Activated T-cell treated with anti-CD3 and anti-CD28 coated beads for 24 hours (primary cell): ENCODE measurements at places on chromosomes 2 and 18.

GRCh38 chr2:189287982-189288521 lies 108.5 kb upstream of the COL5A2 start:
- no peak for DNase-seq

GRCh38 chr2:74416778-74417177 lies 4.6 kb downstream of the C2orf81 start:
- no peak for DNase-seq

- DNase-seq, result no peak
Measured at GRCh38 chr2:156464106-156464505, 27.9 kb downstream of the GPD2 start.

DNA sequence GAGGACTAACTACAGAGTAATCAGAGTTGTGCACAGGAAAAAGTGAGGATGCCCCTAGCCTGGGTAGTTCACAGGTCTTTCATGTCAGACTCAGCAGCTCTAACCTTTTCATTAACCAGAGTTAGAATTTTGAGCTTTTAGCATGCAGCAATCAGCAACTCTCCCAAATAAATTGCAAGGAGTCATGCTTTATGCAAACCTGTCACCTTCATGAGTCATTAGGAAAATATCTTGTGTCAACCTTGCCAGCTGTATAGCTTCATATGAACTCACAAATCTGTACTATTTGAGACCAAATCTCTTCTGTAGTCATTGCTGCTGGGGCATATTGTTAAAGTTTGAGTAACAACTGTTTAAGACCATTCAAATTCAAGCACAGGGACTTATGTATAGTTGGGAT lies 382.3 kb upstream of the NT5C1B start:
- no peak for DNase-seq

DNA sequence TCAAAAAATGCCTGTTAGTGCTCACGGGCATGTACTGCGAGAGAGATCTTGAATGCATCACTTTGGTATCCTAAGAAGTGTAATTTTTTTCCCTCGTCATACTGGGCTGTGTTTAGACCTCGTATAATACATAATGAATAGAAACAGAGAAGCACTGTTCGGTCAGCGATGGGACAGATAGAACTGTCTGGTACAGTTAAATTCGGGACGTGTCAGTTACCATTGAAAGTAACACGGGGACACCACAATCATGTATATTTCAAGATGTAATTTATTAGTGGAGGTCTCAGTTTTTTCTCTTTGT lies 1.8 kb downstream of the PKP4 start:
- no peak for DNase-seq

GRCh38 chr2:224934526-224935188 lies 107.6 kb downstream of the DOCK10 start:
- DNase-seq, result no peak

DNA sequence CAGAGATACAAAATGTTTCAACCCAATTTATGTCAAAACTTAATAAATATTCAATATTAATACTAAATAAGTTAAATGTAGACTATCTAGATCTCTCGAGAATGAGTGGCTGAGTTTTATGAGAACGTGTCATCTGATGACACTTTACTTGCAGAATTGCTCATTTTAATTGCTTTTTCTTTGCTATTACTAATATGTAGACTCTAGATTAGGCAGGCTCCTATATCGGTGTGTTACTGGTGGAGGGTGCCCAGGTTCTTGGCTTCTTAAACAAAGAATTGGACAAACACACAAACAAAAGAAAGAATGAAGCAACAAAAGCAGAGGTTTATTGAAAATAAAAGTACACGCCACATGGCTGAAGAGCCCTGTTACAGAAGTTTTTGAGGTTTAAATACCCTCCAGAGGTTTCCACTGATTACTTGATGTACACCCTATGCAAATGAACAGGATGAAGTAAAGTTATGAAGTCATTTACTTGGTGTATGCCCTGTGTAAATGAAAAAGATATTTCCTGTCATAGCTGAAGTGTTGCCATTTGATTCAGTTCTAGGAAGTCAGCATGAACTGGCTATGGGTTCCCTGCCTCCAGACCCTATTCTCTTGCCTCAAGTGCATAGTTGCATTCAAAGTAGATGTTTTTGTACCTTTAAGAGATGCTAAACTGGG lies 122.9 kb upstream of the ITGA4 start:
- no peak for DNase-seq

- no peak for DNase-seq
Measured at GRCh38 chr2:113894156-113894743, 4.4 kb downstream of the ACTR3 start.

DNA sequence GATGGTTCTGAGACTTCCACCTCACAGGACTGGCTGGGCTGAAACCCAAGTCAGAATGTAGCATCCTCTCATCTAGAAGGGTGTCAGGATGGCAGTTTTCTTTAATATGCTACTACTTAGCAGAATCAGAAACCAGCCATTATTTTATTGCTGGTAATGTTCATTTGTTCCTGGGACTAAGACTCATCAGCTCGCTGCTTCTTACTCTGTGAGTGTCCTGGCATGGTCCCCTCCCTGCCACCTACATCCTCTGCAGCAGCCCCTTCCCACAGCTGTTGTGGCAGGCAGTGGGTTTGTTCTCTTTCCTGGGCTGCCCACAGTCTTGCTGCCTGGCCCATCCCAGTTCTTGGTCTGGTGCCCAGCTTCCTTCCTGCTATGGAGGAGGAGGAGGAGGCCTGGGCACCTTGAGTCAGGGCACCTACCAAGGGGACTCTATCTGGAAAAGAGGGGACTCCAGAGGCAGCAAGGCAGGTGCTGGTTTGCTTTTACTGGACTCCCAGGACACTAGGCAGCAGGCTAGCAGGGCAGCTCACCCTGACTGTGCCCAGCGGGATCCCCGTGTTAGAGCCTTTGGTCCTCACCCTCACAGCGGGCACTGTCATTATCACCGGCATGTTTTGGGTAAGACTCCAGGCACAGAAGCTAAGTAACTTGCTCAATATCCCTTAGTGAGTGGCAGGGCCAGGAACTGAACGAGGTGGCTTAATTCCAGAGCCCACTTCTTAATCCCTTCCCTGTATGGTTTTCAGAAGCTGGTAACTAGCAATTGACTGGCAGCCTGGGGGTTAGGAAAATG lies 62.1 kb downstream of the LRRFIP1 start:
- DNase-seq, result no peak

GRCh38 chr2:186771850-186772463 lies 77.0 kb downstream of the ZSWIM2 start:
- DNase-seq, result no peak

GRCh38 chr2:70510313-70510712 lies 43.3 kb downstream of the TGFA start:
- DNase-seq, result no peak

DNA sequence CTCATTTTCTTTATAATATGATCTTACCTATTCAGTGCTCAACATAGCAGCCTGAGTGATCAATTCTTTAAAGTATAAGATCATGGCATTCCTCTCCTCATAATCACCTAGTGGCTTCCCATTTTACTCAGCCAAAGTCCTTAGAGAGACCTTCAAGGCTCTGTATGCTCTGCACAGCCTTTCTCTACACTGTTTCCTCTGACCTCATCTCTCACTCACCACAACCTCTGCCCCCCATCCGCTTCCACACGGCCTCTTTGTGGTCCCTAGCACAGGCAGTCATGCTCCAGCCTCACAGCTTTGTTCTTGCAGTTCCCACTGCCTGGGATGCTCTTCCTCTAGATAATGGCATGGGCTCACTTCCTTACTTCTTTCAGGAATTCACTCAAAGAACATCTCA lies 109.2 kb downstream of the HIBCH start:
- DNase-seq, result no peak

GRCh38 chr2:28326469-28326805 lies 66.2 kb upstream of the FOSL2 start:
- DNase-seq, result no peak
